ENCODE measurements at places on chromosomes 1 and 21. TPM values are rescaled to one million over a fixed set of nuclear protein-coding genes. Genes with fewer than 3 reads are reported as not detected.

OR2T11 gene
- polyA plus RNA-seq, result not detected

INSRR gene
- polyA plus RNA-seq, result 0.42 TPM

ST3GAL3 gene
- 38.6 TPM for polyA plus RNA-seq

MCOLN2 gene
- not detected for polyA plus RNA-seq

WNT3A gene
- polyA plus RNA-seq, result not detected

KIFAP3 gene
- 63.7 TPM for polyA plus RNA-seq

TSEN15 gene
- polyA plus RNA-seq, result 30.2 TPM
